ENCODE measurements at places on chromosomes 2 and 18. TPM values are rescaled to one million over a fixed set of nuclear protein-coding genes. Genes with fewer than 3 reads are reported as not detected.

GRCh38 chr2:50478362-50478761 lies 553.6 kb downstream of the NRXN1 start:
- no peak for DNase-seq

DNA sequence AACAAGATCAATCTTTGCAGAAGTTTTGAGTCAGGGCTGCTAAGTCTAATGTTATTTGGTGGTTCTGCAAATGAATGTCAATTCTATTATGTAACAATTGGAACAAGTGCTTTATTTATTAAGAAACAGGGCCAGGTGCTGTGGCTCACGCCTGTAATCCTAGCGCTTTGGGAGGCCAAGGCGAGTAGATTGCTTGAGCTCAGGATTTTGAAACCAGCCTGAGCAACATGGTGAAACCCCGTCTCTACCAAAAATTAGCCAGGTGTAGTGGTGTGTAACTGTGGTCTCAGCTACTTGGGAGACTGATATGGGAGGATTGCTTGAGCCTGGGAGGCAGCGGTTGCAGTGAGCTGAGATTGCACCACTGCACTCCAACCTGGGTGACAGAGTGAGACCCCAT lies 13.2 kb upstream of the RNF103 start:
- DNase-seq, result no peak

DNA sequence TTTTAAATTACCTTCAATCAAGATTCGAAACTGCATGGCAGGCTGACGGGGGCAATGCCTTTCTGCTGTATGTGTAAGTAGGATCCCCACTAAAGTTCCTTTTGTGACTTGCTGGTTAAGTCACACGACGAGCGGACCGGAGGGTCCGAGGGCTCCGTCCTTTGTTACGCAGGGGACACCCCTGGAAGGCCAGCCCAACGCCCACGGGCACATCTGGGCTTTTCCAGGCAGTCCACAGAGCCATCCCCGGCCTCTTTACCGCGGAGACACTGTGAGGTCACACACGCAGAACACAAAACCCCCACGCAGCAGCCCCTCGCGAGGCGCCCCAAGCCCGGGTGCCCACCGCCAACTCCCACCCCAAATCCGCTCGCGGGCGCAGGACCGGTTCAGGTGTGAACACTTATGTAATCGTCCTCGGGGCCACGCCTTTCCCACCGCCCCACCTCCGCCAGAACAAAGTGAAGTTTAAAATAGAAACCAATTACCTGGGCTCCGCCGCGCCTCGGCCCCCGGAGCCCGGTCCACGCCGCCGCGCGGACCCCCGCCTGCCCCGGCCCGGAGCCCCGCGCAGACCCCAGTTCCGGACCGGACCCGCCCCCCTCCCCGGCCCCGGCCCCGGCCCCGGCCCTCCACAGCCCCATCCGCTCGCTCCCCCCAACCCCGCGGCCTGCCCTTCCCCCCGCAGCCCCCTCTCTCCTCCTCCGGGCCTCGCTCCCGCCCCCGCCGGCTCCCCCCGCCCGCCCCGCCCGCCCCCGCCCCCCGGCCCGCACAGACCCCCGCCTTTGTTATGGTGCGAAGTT lies 4.2 kb downstream of the ZNF516 start:
- DNase-seq, result no peak

GRCh38 chr18:35938562-35938961 lies 33.9 kb upstream of the RMP24 start:
- DNase-seq, result no peak

DNA sequence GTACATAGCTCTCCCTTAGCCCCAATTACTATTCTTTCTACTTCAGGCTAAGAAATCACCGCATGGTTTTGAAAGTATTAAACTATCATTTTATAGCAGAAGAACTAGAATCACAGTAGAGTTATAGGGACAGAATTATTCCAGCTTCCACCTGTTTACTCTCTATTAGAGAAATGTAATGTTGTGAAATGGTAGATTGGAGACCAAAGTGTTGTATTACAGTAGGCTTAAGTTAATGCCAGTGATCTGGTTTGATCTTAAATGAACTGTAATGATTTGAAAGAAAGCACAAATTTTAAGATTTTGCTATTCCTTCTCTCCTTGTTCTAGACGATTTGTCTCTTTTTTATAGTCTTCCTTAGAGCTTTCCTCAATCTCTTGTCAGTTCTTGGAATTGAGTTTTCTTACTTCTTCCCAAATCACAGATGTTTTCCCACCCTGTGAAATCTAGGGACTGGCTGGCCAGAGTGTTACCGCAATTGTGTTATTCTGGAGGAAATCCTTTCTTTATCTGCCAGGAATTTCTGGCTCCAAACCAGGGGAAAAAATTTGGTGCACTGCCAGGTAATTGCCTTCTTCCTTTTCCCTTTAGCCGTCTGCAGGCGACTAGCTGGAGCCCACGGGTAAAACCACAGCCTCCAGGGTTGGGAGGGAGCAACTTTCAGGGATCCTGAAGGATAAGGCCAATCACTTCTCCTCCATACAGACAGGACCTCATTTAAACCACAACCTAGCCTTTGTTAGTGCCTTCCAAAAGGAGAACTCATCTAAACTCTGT lies 51.7 kb downstream of the NOP58 start:
- DNase-seq, result peak; percentile 78

DNA sequence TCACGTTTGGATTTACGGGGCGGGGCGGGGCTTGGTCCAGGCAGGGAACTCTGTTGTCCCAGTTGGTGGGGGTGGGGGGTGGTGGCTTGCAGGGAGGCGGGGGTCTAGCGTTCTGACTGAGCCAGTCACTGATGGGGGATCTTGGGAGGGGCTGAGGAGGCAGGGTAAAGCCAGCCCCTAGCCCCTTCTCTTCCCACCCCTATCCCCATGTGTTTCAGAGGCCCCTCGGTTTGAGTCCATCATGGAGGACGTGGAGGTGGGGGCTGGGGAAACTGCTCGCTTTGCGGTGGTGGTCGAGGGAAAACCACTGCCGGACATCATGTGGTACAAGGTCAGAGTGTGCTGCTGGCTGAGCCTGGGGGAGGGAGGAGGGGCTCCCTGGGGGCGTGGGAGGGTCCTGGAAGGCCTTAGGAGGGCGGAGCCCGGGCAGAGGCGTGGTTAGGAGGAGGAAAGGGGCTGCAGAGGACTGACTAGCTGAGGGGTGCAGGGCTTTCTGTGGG lies 22.0 kb upstream of the GMPPA start:
- DNase-seq, result no peak

DNA sequence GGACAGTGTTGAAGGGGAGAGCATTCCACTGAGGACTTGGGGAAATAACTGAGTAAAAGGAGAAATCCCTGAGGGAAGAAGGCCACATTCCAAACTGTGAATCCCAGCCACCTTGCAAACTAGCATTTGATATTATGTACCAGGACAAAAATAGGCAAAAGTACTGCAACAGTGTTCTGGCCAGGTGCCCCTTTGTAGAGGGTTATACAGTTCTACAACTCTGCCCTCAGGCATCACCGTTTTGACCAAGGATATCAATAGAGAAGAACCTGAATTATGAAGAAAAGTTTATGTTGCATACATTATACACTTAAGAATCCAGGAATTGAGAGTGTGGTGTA lies 20.6 kb upstream of the CAVIN2 start:
- no peak for DNase-seq

GRCh38 chr2:40592218-40592617 lies 140.3 kb upstream of the SLC8A1 start:
- no peak for DNase-seq

- DNase-seq, result no peak
These were observed 98.5 kb downstream of the SMAD7 start for GRCh38 chr18:48852292-48852691.

GRCh38 chr2:119425620-119426395 lies 5.8 kb upstream of the TMEM37 start:
- no peak for DNase-seq

GRCh38 chr2:239824046-239824694 lies 201.0 kb downstream of the NDUFA10 start:
- DNase-seq, result peak; percentile 63

GRCh38 chr2:159063677-159064076 lies 95.2 kb downstream of the TANC1 start:
- no peak for DNase-seq

GRCh38 chr2:162473-163382 lies 101.1 kb downstream of the SH3YL1 start:
- no peak for DNase-seq

GRCh38 chr2:86143307-86143706 lies 37.3 kb downstream of the PTCD3 start:
- DNase-seq, result no peak

DNA sequence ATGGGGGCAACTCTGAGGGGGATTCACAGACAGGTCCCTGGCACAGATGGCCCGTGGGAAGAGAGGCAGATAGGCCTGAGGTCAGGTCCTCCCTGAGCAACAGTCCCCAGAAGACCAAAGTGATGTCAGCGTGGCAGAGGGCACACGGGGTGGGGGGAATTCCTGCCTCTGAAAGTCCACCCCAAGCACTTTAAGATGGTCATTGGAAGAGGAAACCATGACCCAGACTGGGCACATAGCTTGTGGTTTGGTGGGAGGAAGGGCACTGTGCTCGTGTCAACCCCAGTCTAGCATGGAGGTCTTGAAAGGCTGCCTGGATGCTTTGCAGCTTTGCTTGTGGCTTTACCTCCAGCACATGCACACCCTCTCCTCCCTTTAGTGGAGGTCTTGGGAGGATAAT lies 38.0 kb upstream of the SIX2 start:
- DNase-seq, result no peak

SPDYA gene
- 1.2 TPM for total RNA-seq

LHCGR gene
- not detected for total RNA-seq

INHBB gene
- total RNA-seq, result 26.1 TPM

RAB6C gene
- total RNA-seq, result not detected

C2orf15 gene
- 0.72 TPM for total RNA-seq
